ENCODE measurements at places on chromosomes 5 and 9.

DNA sequence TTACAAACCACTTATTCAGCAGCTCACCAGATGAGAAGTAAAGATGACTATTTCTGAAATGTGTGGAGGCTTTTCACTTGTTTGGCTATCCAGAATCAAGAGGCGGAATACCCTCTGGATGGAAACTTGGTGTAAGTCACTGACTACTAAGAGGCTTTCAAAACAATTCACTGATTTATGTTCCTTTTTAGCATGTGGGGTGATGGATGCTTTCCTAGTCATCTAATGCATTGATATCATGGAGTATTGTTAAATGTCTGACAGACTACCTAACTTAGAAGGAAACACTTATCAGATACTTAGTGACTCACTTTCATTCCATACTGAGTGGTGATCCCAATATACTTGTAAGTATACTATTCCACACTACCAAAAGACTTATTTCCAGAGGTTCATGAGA, 141.4 kb downstream of the PLK2 start:
- no peak for DNase-seq

GRCh38 chr5:170655920-170656319, 127.6 kb upstream of the GABRP start:
- no peak for DNase-seq

GRCh38 chr9:85599540-85600105, 142.1 kb downstream of the AGTPBP1 start:
- no peak for DNase-seq

- no peak for DNase-seq
These were observed 687.3 kb downstream of the TLE4 start for GRCh38 chr9:80259079-80259478.

DNA sequence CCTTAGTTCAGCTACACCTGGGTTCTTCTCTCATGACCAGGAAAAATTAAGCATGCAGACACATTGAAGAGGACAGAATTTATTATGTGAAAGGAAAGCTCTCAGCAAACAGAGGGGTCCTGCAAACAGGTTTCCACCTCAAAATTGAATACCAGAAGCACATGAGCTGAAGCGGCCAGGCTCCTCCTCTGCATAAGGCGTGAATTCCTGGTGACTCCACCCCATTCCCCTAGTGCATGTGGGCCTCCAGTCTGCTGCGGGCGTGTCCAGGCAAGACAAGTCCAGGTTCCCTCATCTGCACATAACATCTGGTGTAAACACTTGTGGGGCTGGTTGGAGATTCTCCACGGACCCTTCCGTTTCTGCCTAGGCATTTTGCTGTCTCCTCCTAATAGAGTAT, 1156.4 kb downstream of the FOXD4L5 start:
- no peak for DNase-seq

DNA sequence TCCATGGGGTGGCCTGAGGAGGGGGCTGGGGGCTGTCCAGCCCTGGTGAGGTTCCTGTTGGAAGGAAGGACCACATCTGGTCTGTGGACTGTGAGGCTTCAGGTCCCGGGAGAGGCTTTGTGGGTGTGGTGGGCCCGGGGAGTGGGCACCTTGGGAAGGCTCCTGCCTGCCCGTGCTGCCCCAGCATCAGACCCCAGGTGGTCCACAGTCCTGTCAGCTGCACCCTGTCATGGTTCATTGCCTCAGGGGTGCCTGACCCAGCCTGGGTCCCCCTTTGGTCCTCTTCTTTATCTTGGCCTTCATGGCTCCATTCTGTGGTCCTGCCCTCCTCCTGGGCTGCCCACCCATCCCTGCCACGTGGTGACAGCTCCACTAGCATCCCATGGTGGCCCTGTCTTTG, 36.7 kb downstream of the WNK2 start:
- no peak for DNase-seq

- no peak for DNase-seq
These were observed 105.2 kb downstream of the ROR2 start for GRCh38 chr9:91844701-91845291.

DNA sequence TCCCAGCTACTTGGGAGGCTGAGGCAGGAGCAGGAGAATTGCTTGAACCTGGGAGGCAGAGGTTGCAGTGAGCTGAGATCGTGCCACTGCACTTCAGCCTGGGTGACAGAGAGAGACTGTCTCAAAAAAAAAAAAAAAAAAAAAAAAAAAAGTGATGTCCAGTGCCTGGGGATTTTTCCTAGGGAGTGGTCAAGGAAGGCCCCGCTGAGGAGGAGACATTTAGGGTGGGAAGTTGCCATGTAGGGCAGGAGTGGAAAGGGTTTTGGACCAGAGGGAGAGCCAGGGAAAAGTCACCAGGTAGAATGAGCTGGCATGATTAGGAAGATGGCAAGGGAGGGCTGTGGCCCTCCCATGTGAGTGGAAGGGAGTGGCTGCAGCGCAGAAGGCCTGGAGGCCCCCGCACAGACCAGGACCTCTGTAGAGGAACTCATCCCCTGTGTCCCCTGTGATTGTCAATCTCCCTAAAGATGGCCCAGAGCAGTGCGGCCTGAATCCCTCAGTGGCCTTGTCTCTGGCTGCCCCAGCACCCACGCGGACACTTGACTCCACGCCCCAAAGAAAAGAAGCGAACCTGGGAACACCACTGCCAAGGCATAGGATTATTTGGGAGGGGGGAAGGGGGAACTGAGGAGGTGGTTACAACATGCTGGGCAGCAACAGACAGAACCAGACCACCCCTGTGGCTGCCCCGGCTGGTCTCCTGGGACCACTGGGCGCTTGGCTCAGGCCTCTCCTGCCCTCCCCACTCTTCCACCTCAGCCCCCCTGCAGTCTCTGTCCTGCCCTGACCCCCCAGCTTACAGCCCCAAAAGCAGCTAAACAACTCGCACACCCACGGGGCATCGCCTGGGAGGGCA, 2.6 kb upstream of the SQSTM1 start:
- no peak for DNase-seq

DNA sequence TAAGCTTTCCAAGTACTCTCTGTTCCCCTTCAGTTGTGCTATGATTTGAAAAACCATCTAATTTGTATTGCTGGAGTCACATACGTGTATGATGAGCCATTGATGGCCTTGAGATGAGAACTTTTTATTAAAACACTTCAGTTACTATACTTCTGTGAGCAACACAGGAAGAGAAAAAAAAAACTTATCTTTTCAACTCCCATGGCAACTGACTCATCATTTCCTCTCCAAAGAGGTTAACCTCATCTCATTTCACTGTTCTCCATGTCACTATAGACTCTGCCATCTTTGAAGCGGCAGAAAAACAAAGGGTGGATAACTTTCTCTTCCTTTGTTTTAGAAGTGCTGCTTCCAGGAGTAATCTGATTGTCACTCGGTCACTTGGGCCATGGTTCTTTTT, 104.3 kb upstream of the PCSK1 start:
- no peak for DNase-seq

GRCh38 chr5:73544429-73545402, 20.7 kb downstream of the ANKRA2 start:
- no peak for DNase-seq

- DNase-seq, result no peak
These were observed 29.1 kb upstream of the ABO start for GRCh38 chr9:133304158-133304470.

DNA sequence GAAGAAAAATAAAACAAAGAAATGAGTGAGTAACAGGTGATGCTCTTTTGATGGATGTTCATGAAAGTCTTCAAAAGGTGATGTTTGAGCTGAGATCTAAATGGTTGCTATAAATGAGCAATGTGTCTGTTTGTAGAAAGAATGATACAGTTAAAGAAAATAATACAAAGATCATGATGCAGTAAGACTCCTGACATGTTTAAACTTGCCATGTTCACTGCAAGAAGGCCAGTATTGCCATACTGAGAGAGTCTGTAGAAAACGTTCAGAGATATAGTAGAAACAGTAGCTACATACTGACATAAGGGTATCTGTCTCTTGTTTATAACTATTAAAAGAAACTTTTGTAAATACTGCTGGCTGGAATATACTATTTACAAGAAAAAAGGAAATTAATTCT, 1609.2 kb upstream of the ACO1 start:
- no peak for DNase-seq

DNA sequence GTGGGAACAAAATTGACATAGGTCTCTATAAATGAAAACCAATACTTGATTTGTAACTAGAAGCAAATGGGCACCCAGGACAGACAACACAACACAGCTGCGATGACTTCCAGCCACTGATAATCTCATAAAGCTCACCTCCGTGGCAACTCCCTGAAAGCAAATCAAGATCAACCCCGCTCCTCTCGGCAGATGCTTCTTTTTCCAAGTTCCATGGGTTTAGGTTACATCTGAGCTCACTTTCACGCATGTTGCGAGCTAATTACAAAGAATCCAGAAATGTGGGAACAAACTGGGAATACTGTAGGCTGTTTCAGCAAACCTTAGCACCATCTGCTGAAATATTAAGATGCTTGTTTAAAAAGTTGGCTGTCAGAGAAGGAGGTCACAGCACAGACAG, 153.9 kb downstream of the ELAVL2 start:
- DNase-seq, result no peak

GRCh38 chr5:32138839-32139493, 35.2 kb downstream of the GOLPH3 start:
- no peak for DNase-seq

DNA sequence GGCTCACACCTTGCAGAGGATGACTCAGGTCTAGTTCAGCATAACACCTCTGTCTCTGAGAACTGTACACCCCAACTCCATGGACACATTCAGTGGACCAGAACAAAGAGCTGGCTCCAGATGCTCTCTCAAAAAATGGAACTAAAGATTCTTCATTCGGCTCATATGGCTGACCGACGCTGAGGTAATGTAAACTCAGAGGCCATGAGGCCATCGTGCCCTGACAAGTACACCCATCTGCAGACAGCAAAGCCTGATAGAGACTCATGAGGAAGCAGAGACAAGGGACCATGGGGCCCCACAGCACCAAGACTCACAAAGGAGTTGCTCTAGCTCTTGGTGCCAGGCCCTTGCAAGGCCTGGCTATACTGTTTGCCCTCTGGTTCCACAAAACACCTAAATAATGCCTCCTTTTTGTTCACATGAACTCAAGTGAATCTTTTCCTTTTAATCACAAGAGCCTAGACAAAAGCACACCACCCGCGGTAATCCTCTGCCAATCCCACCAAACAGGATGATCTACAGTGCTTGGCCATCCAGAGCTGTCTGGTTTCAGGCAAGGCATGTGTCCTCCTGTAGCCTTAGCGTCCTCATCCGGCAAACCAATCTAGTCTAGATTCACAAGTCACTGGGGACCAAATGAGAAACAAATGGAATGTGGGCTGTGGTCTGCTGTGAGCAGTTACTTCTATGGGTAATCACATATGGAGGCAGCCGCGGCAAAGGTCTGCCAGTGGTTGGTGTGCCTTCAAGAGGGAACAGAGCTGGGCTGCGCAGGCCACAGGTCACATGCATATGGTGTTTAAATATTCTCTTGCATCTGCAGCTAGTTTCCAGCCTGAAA, 22.7 kb downstream of the MED27 start:
- DNase-seq, result no peak

DNA sequence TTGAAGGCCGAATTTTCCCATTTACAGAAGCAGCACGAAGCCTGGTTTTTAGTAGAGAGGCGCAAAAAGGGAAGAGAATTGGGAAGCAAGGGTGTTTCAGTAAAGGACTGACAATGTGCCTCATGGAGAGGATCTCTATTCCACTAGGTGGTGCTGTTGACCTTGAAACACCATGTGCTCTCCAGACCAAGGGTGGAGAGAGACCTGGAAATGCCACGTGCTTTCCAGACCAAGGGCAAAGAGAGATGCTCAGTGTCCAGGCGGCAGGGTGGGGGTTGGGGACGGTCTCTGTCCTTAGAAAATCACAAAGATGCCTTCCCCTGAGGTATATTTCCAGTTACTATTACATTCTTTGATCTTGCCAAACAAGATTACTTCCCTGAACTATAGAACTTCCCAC, 425.3 kb downstream of the CSNK1G3 start:
- no peak for DNase-seq

GRCh38 chr9:106104887-106105286, 410.5 kb downstream of the TMEM38B start:
- no peak for DNase-seq

Data from heart right ventricle (tissue), 16 donors.